Stimulated activated memory B cell treated with anti-CD40 and anti-IgM and Interleukin-4, amounts not matched to agents 10 μg/mL and 1 μg/mL and 100 μg/mL, for 72 hours (primary cell): ENCODE measurements at places on chromosomes 7 and 10.

- peaks cover 59% of the 10 kb centered on the region for H3K36me3 ChIP-seq
- H3K4me1 ChIP-seq, result peaks cover 6% of the 10 kb centered on the region
- peak; percentile 78 for ATAC-seq
- H3K27ac ChIP-seq, result peak overlapping the region; percentile 63
- H3K27me3 ChIP-seq, result no peaks in the 10 kb centered on the region
- no peak overlapping the region for H3K4me3 ChIP-seq
Measured at GRCh38 chr7:128303643-128304042, 40.1 kb downstream of the RBM28 start.

- ATAC-seq, result no peak
- H3K27me3 ChIP-seq, result no peaks in the 10 kb centered on the region
- H3K4me3 ChIP-seq, result no peak overlapping the region
- no peak overlapping the region for H3K27ac ChIP-seq
- H3K4me1 ChIP-seq, result no peaks in the 10 kb centered on the region
Measured at GRCh38 chr7:52500841-52501240, 534.6 kb upstream of the POM121L12 start.

GRCh38 chr7:37273891-37274290, 174.8 kb downstream of the ELMO1 start:
- H3K36me3 ChIP-seq, result peaks cover 21% of the 10 kb centered on the region
- H3K4me3 ChIP-seq, result no peak overlapping the region
- H3K4me1 ChIP-seq, result peaks cover 26% of the 10 kb centered on the region
- H3K27ac ChIP-seq, result no peak overlapping the region
- no peaks in the 10 kb centered on the region for H3K27me3 ChIP-seq
- no peak for ATAC-seq

DNA sequence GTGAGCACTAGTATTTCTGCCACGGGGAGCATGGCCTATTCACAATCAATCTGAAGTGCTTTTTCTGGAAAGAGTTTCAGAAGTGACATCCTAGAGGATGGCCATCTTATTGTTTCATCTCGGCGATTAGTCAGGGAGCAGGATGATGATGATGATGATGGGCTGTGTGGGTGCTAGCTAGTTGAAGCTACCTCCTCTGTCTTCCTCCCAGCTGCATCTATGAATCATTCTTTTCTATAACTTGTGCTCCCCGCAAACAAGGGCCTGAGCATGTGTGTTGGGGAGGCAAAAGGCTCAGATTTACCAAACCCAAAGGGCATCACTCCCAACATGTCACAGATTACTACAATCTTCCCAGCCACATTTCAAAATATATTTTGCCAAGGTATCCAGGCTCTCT, 118.7 kb upstream of the LAMB4 start:
- H3K4me1 ChIP-seq, result no peaks in the 10 kb centered on the region
- peaks cover 17% of the 10 kb centered on the region for H3K27me3 ChIP-seq
- H3K27ac ChIP-seq, result no peak overlapping the region
- H3K4me3 ChIP-seq, result no peak overlapping the region
- H3K36me3 ChIP-seq, result no peaks in the 10 kb centered on the region

DNA sequence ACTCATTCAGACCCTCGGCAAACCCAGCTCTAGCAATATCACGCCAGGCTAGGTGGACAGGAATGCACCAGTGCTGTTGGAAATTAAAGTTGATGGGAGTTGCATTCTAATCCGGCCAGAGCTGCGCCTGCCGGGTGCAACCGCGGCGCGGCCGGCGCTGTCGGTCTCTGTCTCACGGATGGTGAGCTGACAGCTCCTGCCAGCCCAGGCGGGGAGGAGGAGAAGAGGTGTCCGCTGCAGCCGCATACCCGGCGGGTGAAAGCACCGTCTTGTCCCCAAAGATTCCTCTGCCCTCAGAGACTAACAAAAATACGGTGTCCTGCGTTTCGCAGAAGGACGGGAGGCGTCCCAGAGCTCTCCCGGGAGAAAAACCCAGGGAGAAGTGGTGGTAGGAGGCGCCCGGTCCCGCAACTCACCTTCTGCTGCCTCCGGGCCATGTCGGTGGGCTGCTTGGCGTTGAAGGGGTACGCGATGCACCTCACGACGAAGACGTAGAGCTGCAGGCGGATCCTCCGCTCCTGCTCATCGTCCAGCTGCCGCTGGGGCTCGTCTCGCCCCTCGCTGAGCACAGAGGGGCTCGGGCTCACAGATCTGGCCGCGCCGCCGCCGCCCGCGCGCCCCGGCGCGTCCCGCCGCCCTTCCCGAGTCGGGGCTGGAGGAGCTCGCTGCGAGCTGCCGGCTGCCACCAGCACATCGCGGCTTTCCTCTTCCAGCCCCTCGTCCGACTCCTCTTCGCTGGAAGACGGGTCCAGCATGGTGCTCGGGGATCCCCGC, 490 bp downstream of the CADPS2 start:
- ATAC-seq, result no peak
- peaks cover 50% of the 10 kb centered on the region for H3K27me3 ChIP-seq
- H3K36me3 ChIP-seq, result no peaks in the 10 kb centered on the region
- H3K4me1 ChIP-seq, result peaks cover 9% of the 10 kb centered on the region

DNA sequence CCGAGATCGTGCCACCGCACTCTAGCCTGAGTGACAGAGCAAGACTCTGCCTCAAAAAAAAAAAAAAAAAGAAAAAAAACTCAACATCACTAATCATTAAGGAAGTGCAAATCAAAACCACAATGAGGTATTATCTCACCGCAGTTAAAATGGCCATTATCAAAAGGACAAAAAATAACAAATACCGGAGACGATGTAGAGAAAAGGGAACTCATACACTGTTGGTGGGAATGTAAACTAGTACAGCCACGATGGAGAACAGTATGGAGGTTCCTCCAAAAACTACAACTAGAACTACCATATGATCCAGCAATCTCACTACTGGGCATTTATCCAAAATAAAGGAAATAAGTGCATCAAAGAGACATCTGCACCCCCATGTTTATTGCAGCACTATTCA, 24.3 kb downstream of the GRK5 start:
- ATAC-seq, result no peak
- no peak overlapping the region for H3K4me3 ChIP-seq
- H3K27ac ChIP-seq, result no peak overlapping the region
- no peaks in the 10 kb centered on the region for H3K27me3 ChIP-seq
- H3K36me3 ChIP-seq, result peaks cover 13% of the 10 kb centered on the region

DNA sequence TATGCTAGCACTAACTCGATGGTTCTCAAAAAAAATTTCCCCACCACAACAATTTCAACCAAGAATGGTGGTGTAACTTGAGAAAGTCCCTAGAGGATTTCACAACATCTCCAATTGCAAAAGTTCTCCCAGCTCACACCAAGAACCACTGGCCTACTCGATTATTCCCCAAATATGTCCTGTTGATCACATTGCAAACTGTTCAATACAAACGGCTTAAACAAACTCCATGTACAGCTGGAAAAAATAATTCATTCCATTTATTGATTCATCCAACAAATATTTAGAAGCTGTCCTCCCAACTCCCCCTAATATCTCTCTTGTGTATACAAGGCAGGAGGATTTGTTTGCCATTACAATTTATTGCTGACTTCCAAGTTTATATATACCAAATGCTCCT, 19.1 kb downstream of the TMEM176B start:
- peaks cover 21% of the 10 kb centered on the region for H3K27me3 ChIP-seq
- H3K4me1 ChIP-seq, result peaks cover 13% of the 10 kb centered on the region
- ATAC-seq, result no peak
- H3K27ac ChIP-seq, result no peak overlapping the region
- no peak overlapping the region for H3K4me3 ChIP-seq
- H3K36me3 ChIP-seq, result no peaks in the 10 kb centered on the region

DNA sequence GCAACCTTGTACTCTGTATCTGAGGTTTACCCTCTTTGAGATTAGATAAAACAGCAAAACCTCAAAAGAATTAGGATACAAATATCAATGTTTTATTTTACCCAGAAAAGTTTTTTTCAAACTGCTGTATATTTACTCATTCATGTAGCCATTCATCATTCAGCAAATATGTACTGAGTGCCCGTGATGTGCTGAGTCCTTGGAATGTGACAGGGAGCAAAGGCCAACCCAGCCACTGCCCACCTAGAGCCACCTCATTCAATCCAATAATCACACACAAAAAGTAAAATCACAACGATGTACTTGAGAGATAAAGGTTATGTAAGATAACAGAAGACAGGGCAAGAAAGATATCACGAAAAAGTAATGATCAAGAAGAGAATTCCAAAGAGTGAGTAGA, 187.4 kb downstream of the CDCA7L start:
- no peaks in the 10 kb centered on the region for H3K4me1 ChIP-seq
- no peak overlapping the region for H3K4me3 ChIP-seq
- H3K36me3 ChIP-seq, result no peaks in the 10 kb centered on the region

DNA sequence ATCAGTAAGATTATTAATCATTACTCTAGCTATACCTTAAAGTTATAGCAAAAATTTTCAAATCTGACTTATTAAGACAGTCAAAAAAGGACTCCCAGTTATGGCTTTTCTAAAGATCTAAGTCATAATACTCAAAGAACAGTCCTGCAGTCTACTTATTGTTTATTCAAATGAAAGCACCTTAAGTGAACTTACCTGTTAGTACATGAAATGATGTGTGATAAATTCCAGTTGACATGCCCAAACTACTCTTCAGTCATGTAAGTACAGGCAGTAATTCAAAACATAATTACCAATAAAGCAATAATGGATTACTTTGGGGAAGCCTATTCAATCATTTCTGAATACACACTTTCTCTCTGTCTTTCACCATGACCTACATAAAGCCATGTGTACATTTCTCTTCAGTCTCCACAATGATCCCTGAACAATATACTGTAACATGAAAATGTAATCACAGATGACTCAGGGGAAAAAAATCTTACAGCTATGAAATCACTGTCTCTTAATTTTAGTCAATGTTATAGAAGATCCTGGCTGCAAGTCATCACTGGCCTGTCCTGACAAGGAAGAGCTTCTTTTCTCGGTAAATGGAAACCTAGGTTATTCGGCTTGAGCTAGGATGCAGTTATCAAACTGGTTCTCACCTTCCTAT, 420.7 kb upstream of the LRRTM3 start:
- no peak for ATAC-seq
- H3K27me3 ChIP-seq, result no peaks in the 10 kb centered on the region
- H3K36me3 ChIP-seq, result no peaks in the 10 kb centered on the region
- no peak overlapping the region for H3K4me3 ChIP-seq
- no peak overlapping the region for H3K27ac ChIP-seq

GRCh38 chr7:55224111-55224510, 141.0 kb upstream of the LANCL2 start:
- peaks cover 25% of the 10 kb centered on the region for H3K27me3 ChIP-seq
- H3K4me1 ChIP-seq, result no peaks in the 10 kb centered on the region
- H3K27ac ChIP-seq, result no peak overlapping the region
- no peaks in the 10 kb centered on the region for H3K36me3 ChIP-seq
- no peak overlapping the region for H3K4me3 ChIP-seq

- peaks cover under 1% of the 10 kb centered on the region for H3K4me1 ChIP-seq
- no peak overlapping the region for H3K27ac ChIP-seq
Measured at GRCh38 chr7:39758234-39758970, 135.0 kb downstream of the RALA start.

DNA sequence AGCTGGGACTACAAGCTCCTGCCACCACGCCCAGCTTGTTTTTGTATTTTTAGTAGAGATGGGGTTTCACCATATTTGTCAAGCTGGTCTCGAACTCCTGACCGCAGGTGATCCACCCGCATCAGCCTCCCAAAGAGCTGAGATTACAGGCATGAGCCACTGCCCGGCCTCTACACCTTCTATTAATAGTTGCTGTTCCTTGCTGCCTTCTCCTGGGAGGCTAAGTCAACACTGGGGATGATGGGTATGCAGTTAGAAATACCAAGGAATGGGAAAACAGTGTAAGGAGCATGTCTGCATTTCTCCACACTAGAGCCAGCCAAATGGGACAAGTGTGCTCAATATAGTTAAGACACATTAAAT, 97.3 kb upstream of the PDLIM1 start:
- peaks cover 19% of the 10 kb centered on the region for H3K4me1 ChIP-seq
- ATAC-seq, result no peak
- H3K4me3 ChIP-seq, result no peak overlapping the region
- H3K36me3 ChIP-seq, result no peaks in the 10 kb centered on the region
- no peaks in the 10 kb centered on the region for H3K27me3 ChIP-seq

- no peak overlapping the region for H3K27ac ChIP-seq
- no peak for ATAC-seq
- H3K4me3 ChIP-seq, result no peak overlapping the region
- no peaks in the 10 kb centered on the region for H3K27me3 ChIP-seq
- no peaks in the 10 kb centered on the region for H3K4me1 ChIP-seq
Measured at GRCh38 chr10:44662051-44662450, 249.1 kb upstream of the TMEM72 start.

- peak; percentile 45 for ATAC-seq
- H3K36me3 ChIP-seq, result no peaks in the 10 kb centered on the region
- H3K4me3 ChIP-seq, result peak overlapping the region; percentile 45
- H3K27ac ChIP-seq, result peak overlapping the region; percentile 15
Measured at GRCh38 chr7:17123020-17123419, 175.4 kb upstream of the AHR start.

GRCh38 chr10:49664842-49665355, 14.6 kb upstream of the C10orf53 start:
- no peaks in the 10 kb centered on the region for H3K36me3 ChIP-seq
- no peaks in the 10 kb centered on the region for H3K4me1 ChIP-seq
- no peak overlapping the region for H3K4me3 ChIP-seq
- H3K27me3 ChIP-seq, result peaks cover 20% of the 10 kb centered on the region
- no peak for ATAC-seq

- H3K27ac ChIP-seq, result no peak overlapping the region
- H3K27me3 ChIP-seq, result no peaks in the 10 kb centered on the region
- H3K36me3 ChIP-seq, result no peaks in the 10 kb centered on the region
Measured at GRCh38 chr10:126521399-126521798, 133.1 kb upstream of the ADAM12 start.

- no peak for ATAC-seq
- H3K27me3 ChIP-seq, result no peaks in the 10 kb centered on the region
- H3K4me3 ChIP-seq, result no peak overlapping the region
- no peaks in the 10 kb centered on the region for H3K4me1 ChIP-seq
Measured at GRCh38 chr10:17161775-17162174, 32.2 kb upstream of the CUBN start.

- H3K4me3 ChIP-seq, result no peak overlapping the region
- H3K36me3 ChIP-seq, result no peaks in the 10 kb centered on the region
- peaks cover 8% of the 10 kb centered on the region for H3K27me3 ChIP-seq
- no peak overlapping the region for H3K27ac ChIP-seq
- ATAC-seq, result no peak
- no peaks in the 10 kb centered on the region for H3K4me1 ChIP-seq
Measured at GRCh38 chr7:46226860-46227259, 305.8 kb upstream of the IGFBP3 start.

DNA sequence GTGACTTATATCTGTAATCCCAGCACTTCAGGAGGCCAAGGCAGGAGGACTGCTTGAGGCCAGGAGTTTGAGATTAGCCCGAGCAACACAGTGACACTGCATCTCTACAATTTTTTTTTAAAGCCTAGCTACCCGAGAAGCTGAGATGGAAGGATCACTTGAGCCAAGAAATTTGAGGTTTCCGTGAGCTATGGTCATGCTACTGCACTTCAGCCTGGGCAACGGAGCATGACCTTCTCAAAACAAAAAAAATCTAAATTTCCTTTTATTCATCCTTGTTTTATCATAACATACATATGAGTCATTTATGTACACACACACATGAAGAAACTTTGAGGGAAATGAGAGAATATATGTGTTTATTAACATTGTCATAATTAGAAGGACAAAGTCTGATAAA, 277.5 kb upstream of the MAGI2 start:
- ATAC-seq, result no peak
- H3K27me3 ChIP-seq, result no peaks in the 10 kb centered on the region
